ENCODE measurements at places on chromosomes 3 and 15. TPM values are rescaled to one million over a fixed set of nuclear protein-coding genes. Genes with fewer than 3 reads are reported as not detected.

- H3K36me3 ChIP-seq = peaks cover 14% of the 10 kb centered on the region
- H3K4me1 ChIP-seq = peaks cover 45% of the 10 kb centered on the region
- H3K4me3 ChIP-seq = no peak overlapping the region
- no peak overlapping the region for H3K27ac ChIP-seq
- no peak for DNase-seq
Measured at GRCh38 chr3:9780910-9781309, 11.2 kb upstream of the CAMK1 start.

- H3K36me3 ChIP-seq = no peaks in the 10 kb centered on the region
- no peak overlapping the region for H3K27ac ChIP-seq
- DNase-seq = no peak
- H3K27me3 ChIP-seq = no peaks in the 10 kb centered on the region
- H3K4me1 ChIP-seq = no peaks in the 10 kb centered on the region
Measured at GRCh38 chr15:97143592-97144376, 813.3 kb downstream of the NR2F2 start.

DNA sequence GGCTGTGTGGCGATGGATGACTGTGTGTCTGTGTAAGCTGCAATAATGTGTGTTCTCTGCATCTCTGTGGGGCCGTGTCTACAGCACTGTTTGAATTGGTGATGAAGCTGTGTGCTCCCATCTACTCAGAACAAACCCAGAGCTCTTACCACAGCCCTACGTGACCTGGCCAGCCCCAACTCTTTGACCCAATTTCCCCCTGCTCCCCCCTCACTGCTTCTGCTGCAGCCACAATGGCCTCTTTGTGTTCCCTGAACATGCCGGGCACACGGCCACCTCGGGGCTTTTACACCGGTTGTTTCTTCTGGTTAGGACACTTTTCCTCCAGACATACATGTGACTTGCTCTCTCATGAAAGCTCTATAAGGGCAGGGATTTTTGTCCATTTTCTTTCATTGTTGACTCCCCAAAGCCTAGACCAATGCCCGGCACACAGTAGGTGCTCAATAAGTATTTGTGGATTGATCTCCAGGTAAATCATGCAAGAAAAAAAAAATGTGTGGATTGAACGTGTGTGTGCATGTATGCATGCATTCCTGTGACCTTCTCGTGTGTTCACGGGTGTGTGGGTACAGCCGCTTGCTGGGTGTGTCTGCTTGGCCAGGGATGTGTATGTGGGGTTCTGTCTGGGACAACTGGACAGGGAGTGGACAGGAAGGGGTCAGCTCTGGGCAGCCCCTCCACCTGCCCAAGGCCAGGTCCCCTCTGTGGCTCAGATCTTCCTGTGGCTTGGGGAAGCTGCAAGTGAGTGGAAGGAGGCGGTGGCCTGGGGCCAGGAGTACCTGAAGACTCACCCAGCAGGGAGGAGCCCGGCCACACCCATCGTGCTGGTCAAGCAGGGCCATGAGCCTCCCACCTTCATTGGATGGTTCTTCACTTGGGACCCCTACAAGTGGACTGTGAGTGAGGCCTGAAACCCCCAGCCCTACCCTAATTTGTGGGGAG is 14.8 kb downstream of the VILL start:
- H3K36me3 ChIP-seq = peaks cover 51% of the 10 kb centered on the region
- H3K4me3 ChIP-seq = no peak overlapping the region
- H3K27ac ChIP-seq = no peak overlapping the region
- DNase-seq = no peak
- no peaks in the 10 kb centered on the region for H3K27me3 ChIP-seq
- H3K4me1 ChIP-seq = peaks cover 4% of the 10 kb centered on the region

GRCh38 chr3:16299746-16300145 is 34.7 kb downstream of the OXNAD1 start:
- H3K36me3 ChIP-seq = peaks cover 33% of the 10 kb centered on the region
- no peaks in the 10 kb centered on the region for H3K27me3 ChIP-seq
- peak overlapping the region; percentile 49 for H3K27ac ChIP-seq
- peaks cover 95% of the 10 kb centered on the region for H3K4me1 ChIP-seq
- no peak for DNase-seq
- no peak overlapping the region for H3K4me3 ChIP-seq

The KCTD6 gene
- total RNA-seq = 8.9 TPM

DNA sequence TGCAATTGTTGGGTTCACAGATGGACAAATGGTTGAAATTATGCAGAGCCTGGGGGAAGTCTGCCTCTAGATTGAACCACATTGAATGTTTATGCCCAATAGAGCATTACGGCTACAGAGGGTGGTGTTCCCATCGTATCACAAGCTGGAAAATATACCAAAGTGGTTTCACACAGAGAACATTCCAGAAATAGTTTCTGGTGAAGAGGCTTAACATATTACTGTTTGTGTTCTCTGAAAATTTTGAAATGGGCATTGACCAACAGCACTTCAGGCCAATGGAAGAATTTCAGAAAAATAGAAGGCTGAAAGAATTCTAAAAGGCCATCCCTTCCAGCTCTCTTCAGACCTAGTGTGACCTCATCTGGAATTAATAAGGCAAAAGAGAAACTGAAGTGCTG is 203.9 kb downstream of the NEK10 start:
- H3K4me3 ChIP-seq = no peak overlapping the region
- no peak for DNase-seq
- no peaks in the 10 kb centered on the region for H3K36me3 ChIP-seq
- H3K27ac ChIP-seq = no peak overlapping the region

- no peaks in the 10 kb centered on the region for H3K4me1 ChIP-seq
- no peak overlapping the region for H3K27ac ChIP-seq
- no peaks in the 10 kb centered on the region for H3K36me3 ChIP-seq
- no peak overlapping the region for H3K4me3 ChIP-seq
Measured at GRCh38 chr15:89824607-89824867, 9.9 kb upstream of the ANPEP start.

The CPEB1 gene
- total RNA-seq = 0.17 TPM

- no peak overlapping the region for H3K4me3 ChIP-seq
- no peak overlapping the region for H3K27ac ChIP-seq
- DNase-seq = no peak
- no peaks in the 10 kb centered on the region for H3K36me3 ChIP-seq
Measured at GRCh38 chr3:121504618-121505017, 41.2 kb downstream of the POLQ start.

GRCh38 chr15:37900326-37901221 is 33.9 kb upstream of the TMCO5A start:
- H3K27ac ChIP-seq = no peak overlapping the region
- H3K27me3 ChIP-seq = no peaks in the 10 kb centered on the region
- H3K36me3 ChIP-seq = no peaks in the 10 kb centered on the region
- no peak overlapping the region for H3K4me3 ChIP-seq
- no peaks in the 10 kb centered on the region for H3K4me1 ChIP-seq
- DNase-seq = no peak

DNA sequence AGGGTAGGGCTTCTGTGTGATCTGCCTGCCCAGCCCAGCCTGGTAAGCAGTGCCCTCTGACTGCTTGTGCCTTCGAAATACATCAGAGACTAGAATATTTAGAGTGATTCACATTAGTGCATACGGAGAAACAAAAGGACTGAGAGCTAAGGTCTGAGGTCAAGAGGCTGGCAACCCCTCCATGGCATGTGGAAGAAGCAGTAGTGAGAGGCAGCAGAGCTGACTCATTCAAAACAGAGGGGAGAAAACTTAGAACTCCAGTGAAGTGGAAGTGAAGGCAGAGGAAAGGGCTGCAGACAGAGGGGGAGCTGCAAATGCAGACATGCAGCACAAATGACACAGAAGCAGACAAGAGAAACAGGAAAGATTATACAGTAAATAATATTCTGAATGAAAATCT is 61.6 kb downstream of the ULK4 start:
- no peaks in the 10 kb centered on the region for H3K36me3 ChIP-seq
- H3K27me3 ChIP-seq = no peaks in the 10 kb centered on the region
- H3K4me1 ChIP-seq = no peaks in the 10 kb centered on the region
- H3K27ac ChIP-seq = no peak overlapping the region
- no peak for DNase-seq
- no peak overlapping the region for H3K4me3 ChIP-seq

- DNase-seq = no peak
- no peaks in the 10 kb centered on the region for H3K36me3 ChIP-seq
- no peak overlapping the region for H3K27ac ChIP-seq
- no peaks in the 10 kb centered on the region for H3K27me3 ChIP-seq
- H3K4me1 ChIP-seq = peaks cover 11% of the 10 kb centered on the region
Measured at GRCh38 chr3:28151608-28152228, 89.7 kb upstream of the CMC1 start.

The EPM2AIP1 gene
- total RNA-seq = 46.3 TPM

- H3K4me1 ChIP-seq = no peaks in the 10 kb centered on the region
- H3K4me3 ChIP-seq = no peak overlapping the region
- no peaks in the 10 kb centered on the region for H3K36me3 ChIP-seq
- no peak overlapping the region for H3K27ac ChIP-seq
Measured at GRCh38 chr3:192155194-192155593, 572.1 kb downstream of the FGF12 start.

The ASTE1 gene
- 28.1 TPM for total RNA-seq

The HDC gene
- not detected for total RNA-seq

DNA sequence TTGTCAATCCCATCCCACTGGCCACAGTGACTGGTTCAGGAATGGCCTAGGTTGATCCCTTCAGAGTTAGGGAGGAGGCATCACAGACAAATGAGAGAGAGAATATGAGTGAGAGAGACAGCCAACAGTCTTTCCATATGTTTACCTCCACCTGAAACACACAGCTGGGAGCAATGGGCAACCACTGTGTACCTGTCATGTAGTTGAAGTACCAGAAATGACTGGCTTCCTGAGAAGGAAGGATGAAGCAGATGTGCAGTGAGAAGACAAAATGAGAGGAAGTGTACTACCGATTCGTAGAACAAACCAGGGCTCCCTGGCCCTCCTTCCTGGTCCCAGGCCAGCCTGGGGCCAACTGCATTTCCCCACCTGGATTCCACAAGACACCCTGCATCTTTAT is 27.4 kb downstream of the SRGAP3 start:
- H3K4me1 ChIP-seq = no peaks in the 10 kb centered on the region
- H3K4me3 ChIP-seq = no peak overlapping the region
- no peaks in the 10 kb centered on the region for H3K27me3 ChIP-seq

The ROBO2 gene
- total RNA-seq = not detected

GRCh38 chr3:183687705-183688104 is 9.9 kb upstream of the YEATS2 start:
- no peak overlapping the region for H3K27ac ChIP-seq
- no peaks in the 10 kb centered on the region for H3K4me1 ChIP-seq
- no peaks in the 10 kb centered on the region for H3K27me3 ChIP-seq
- H3K4me3 ChIP-seq = no peak overlapping the region

DNA sequence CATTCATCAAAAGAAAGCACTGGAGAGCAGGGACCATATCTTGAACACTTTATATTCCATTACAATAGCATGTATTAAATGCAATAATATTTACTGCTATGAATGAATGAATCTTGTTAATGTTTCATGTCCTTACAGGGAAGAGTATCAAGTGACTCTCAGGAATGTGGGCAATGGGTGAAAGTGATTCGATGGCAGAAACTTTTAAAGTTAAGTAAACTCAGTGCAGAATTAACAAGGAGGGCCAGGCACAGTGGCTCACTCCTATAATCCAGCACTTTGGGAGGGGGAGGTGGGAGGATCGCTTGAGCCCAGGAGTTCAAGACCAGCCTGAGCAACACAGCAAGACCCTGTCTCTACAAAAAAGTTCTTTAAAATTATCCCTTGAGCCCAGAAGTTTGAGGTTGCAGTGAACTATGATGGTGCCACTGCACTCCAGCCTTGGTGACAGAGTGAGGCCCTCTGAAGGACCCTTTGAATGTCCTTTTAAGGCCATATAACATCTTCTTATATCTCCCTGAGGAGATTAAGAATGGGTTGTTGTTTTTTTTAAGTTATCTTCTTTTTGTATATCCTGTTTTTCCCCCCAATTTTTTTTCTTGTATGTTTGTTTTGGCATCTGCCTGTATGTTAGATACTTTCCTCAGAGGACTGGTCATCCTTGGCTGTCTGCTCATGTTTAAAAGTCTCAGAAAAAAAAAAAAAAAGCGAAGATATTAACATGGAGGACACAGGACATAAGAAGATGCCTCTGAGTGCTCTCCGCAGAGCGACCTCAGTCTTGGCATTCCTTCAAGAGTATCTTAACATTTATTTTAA is 9.6 kb upstream of the FSIP1 start:
- H3K27ac ChIP-seq = no peak overlapping the region
- H3K4me1 ChIP-seq = no peaks in the 10 kb centered on the region
- no peaks in the 10 kb centered on the region for H3K27me3 ChIP-seq

DNA sequence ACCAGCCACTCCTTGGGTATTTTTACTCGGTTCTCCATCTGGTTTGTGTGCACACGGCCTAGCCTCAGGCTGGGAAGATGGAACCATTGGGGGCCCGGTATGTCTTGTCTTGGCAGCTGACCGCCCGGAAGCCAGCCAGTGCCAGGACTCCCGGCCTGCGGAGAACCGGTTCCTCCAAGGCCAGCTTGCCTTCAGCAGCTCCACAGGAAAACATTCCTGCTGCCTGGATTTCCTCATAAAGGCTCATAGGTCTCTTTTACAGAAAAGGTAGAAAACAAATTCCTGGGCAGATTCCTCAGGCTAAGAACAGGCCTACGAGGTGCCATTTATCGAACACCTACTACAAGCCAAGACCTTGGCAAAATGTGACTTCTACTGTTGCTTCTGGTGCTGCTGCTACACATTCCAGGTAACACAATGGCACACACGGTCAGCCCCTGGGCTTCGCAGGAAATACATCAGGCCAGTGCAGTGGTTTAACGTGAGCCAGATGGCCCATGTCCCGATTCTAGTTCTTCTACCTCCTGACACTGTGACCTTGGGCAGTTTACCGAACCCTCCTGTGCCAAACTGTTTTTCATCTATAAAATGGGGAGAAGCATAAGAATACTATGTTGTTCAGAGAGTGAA is 141.8 kb downstream of the OPA1 start:
- no peak for DNase-seq
- no peaks in the 10 kb centered on the region for H3K27me3 ChIP-seq
- H3K27ac ChIP-seq = no peak overlapping the region

DNA sequence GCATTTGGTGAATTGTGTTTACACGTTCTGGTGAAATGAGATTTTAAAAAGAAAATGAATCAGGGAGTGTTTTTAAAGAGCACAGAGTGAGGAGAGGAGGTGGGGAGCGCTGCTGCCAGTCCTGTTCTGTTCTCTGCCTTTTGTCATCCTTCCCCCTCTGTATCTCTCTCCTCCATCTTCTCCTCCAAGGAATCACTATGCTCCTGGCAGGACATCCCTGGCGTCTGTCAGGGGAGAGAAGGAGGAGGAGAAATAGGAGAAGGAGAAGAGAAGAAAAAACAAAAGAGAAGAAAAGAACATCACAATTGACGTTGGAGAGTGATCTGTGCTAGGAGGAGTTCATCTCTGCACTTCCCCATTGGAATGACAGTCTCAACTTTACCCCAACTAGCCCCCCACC is 627.6 kb upstream of the TBL1XR1 start:
- H3K36me3 ChIP-seq = no peaks in the 10 kb centered on the region
- H3K27ac ChIP-seq = no peak overlapping the region
- H3K27me3 ChIP-seq = no peaks in the 10 kb centered on the region
- DNase-seq = no peak
- H3K4me1 ChIP-seq = no peaks in the 10 kb centered on the region

All from CD4-positive, alpha-beta memory T cell (primary cell).